ENCODE measurements at places on chromosomes 7 and 10.

DNA sequence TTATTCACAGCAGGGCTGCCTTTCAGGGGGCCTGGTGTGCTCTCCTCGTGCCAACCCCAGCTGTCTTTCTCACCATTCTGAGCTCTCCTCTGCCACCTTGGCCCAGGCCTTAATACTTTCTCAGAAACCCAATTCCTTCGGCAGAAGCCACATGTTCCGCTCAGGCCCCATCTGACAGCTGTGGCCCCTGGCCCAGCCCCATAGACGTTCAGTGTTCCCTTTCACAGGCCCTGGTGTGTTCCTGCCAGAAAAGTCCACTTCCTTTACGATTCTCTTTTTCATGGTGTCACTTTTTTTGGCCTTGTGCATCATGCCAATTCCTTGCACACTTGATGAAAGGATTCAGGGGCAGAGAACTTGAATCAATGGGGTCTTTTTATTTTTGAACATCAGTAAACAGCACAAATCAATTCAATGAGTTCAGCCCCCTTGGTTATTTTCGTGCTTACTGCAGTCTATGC lies 15.9 kb upstream of the GPNMB start:
- no peak for DNase-seq

- DNase-seq = no peak
Measured at GRCh38 chr10:100128951-100129350, 47.3 kb upstream of the CPN1 start.

DNA sequence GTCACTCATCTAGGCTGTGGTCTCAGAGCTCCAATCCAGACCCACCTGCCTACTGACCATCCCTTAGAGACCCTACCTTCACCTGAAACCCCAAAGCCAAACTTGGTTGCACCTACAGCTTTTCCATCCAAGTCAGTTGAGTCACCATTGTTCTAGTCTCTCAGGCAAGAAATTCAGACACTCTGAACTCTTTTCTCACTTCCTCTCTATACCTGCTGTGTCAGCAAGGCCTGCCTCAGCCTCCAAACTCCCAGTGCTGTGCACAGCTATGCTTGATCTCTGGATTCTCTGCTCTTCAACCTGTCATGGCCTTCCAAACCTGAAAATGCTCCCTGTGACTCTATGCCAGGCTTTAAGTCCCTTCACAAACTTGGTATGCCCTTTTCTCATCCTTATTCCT lies 47.4 kb upstream of the MTURN start:
- DNase-seq = no peak

GRCh38 chr10:124144536-124144935 lies 51.1 kb upstream of the CHST15 start:
- DNase-seq = no peak

DNA sequence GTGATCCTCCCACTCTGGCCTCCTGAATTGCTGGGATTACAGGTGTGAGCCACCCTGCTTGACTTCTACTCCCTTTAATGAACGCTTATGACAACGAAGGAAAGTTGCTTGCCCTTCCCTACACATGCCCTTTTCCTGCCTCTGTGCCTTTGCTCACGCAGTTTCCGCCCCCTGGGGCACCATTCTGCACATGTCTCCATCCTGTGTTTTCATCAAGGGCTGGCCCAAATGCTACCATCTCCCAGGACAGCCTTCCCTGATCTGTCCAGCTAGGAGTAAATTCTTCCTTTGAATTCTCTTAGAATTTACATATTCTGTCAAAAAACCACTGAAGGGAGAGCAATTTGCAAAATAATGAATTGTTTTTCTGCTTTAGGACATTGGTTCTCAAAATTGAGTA lies 50.0 kb upstream of the KMT2C start:
- DNase-seq = no peak

GRCh38 chr7:116041615-116042014 lies 11.1 kb upstream of the TFEC start:
- DNase-seq = no peak

DNA sequence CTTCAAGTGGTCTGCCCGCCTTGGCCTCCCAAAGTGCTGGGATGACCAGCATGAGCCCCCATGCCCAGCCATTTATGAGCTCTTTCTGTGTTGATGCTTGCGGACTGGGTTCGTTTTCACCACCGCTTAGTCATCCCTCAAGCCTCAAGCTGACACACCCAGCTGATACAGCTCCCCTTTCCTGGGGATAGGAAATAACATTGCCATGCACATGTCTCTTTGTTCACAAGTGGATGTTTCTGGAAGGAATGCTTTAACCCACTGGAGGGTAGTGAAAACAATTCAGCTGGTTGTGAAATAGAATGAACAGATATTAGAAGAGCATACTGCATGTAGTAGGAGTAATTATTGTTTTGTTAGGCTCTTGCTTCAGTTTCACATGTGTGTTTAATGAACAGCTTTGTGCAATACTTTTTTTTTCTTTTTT lies 8.5 kb upstream of the METTL27 start:
- DNase-seq = no peak

DNA sequence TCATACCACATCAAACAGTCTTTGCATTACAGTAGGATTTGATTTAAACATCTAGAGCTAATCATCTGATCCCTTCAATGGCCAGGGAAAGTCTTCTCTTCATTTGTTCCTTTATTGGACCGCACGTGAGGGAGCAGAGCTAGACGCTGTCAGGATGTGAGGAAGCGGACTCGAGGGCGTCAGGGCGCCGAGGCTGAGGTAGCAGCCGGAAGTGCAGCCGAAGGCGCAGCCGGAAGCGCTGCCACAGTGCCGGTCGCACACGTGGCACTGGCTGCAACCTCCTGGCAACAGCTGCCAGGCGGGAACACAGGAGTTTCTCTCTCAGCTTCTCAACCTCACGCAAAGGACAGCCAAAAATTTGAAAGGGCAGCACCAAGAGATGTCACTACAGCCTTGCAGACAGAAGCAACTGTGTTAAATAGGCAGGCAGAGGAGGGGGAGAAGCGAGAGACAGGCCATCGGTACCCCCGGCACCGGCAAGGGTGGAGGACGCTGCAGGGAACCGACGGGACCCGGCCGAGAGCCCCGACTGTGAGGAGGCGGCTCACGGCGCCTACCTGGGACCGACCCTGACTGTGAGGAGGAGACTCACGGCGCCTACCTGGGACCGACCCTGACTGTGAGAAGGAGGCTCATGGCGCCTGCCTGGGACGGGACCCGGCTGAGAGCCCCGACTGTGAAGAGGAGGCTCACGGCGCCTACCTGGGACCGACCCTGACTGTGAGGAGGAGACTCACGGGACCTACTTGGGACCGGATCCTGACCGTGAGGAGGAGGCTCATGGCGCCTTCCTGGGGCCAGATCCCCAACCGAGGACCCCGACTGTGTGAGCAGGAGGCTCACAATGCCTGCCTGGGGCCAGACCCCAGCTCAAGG lies 32.3 kb downstream of the VIPR2 start:
- DNase-seq = peak; percentile 72

GRCh38 chr7:105246679-105247078 lies 142.0 kb downstream of the SRPK2 start:
- DNase-seq = no peak

DNA sequence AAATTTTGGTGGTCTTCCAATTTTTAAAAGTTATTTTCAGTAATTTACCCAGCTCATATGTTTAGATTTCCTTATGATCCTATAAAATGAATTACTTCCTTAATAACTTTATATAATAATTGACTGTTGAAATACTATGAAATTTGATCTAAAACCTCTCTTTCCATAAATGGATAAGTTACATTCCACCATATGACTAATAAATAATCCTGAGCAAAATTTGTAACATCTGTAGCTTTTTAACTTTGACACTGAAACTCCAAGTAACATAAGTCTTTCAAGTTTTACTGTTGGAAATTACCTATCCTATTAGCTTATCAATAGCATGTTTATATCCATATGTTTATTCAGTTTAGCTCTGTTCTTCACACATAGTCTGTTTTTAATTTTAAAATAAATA lies 85.3 kb downstream of the HECTD2 start:
- no peak for DNase-seq

DNA sequence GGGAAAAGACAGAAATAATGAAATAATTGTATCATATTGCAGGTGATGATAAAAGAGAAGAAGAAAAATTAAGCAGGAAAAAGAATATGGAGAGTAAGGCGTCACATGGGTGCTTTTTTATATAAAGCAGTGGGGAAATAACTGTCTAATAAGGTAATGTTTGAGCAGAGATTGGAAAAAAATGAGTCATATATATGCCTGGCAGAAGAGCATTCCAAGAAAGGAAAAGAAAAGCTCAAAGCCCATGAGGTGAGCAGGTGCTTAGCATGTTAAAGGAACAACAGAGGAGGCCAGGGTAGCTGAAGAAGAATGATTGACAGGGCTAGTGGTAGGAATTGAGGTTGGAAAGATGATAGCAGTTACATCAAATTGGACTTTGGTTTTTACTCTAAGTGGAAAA lies 739.5 kb downstream of the SORCS1 start:
- no peak for DNase-seq

DNA sequence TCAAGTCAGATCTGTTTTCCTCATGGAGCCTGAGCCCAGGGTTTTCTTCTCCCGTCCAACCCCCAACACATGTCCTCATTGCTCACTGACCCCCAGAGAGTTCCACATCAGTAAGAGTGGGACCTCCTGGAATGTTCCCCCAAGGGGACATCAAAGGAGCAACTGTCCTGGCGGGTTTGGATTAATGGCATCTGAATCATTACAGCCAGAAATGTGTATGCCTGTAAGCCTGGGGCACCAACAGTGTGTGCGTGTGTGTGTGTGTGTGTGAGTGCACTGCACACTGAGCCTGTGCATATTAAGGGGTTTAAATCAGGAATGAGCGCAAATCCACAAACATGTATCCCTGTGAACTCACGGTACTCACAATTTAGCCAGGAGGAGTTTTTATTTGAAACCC lies 222.3 kb downstream of the PLXNA4 start:
- DNase-seq = no peak

DNA sequence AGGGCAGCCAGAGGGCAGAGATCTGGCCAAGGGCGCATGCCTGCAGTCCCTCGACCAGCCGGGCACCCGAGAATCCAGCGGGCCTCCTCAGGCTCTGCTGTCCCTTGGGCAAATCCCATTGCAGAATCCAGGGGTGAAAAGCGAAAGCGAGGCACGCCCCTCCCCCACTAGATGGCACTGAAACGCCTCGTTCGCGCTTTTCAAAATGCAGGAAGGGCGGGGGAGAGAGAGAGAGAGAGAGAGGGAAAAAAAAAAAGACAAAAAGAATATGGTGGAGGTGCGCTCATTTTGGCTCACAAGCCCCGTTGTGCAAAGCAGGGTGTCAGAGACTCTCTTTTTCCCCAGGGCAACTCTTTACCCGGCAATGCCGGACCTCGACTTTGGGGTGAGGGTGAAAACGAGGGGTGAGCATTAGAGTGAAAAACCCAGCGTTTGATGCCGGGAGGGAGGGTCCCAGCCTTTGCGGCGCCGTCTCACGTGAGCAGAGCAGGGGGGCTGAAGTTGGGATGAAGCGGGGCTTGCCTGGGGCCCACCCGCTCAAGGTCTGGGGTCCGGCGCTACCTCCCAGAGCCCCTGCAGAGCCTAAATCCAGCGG lies 2.5 kb upstream of the TMEM178B start:
- DNase-seq = no peak

GRCh38 chr10:81848514-81848913 lies 26.5 kb upstream of the NRG3 start:
- no peak for DNase-seq

DNA sequence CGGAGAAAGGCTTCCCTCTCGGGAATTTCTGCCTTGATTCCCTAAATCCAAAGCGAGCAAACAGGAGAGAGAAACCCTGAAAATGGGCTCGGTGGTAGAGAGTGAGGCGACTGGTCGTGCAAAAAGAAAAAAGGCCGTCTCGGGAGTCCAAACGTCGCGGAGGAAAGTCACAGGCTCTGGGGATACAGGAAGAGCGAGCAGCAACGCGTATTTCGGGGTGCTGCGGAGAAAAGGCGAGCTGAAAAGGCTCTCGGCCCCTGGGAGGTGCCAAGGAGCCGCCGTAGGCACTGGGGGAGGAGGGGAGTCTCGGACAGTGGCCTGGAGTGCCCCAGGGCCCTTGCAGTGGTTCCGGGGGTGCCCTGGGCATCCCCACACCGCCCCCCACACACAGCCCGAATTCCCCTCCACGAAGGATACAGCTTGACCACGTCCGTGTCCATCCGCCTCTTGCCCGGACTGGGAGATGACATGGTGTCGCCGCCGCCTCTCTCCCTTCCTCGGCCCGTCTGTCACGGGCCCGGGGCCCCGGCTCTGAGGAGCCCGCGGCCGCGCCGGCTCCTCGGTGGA lies 591 bp downstream of the UBE2H start:
- peak; percentile 69 for DNase-seq

GRCh38 chr10:113613427-113613826 lies 50.4 kb downstream of the NRAP start:
- DNase-seq = no peak

DNA sequence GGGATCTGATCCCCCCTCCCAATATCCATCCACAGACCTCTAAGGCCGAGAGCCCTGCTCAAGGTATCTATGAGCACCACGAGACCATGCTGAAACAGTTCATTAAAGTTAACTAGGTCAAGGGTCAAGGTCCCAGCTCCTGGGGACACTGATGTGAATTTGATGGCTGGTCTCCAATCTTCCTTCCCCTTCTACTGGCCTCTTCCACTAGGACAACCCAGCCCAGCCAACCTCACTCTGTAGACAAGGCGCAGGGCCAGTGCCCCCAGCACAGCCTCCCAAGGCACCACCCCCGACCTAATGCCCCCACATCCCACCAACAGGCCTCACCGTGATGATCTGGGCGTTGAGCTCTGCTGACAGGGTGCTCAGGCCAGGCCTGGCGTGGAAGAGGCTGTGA lies 15.6 kb downstream of the RRP12 start:
- DNase-seq = no peak

- no peak for DNase-seq
Measured at GRCh38 chr7:16432425-16432731, 11.0 kb upstream of the CRPPA start.

GRCh38 chr7:18559756-18560155 lies 64.2 kb downstream of the HDAC9 start:
- no peak for DNase-seq

All from upper lobe of left lung (tissue), 6 donors.